ENCODE measurements at places on chromosomes 13 and 19.

- H3K4me1 ChIP-seq, result no peaks in the 10 kb centered on the region
- no peak overlapping the region for H3K4me3 ChIP-seq
- H3K36me3 ChIP-seq, result no peaks in the 10 kb centered on the region
- H3K27ac ChIP-seq, result no peak overlapping the region
- no peak for DNase-seq
Observed at GRCh38 chr13:100589178-100589725, 663 bp upstream of the GGACT start.

- H3K4me1 ChIP-seq, result no peaks in the 10 kb centered on the region
- H3K4me3 ChIP-seq, result no peak overlapping the region
Observed at GRCh38 chr13:46716821-46717220, 80.1 kb downstream of the ESD start.

- no peaks in the 10 kb centered on the region for H3K4me1 ChIP-seq
- DNase-seq, result no peak
- no peaks in the 10 kb centered on the region for H3K27me3 ChIP-seq
- H3K36me3 ChIP-seq, result no peaks in the 10 kb centered on the region
Observed at GRCh38 chr13:85997587-85997986, 198.4 kb upstream of the SLITRK6 start.

DNA sequence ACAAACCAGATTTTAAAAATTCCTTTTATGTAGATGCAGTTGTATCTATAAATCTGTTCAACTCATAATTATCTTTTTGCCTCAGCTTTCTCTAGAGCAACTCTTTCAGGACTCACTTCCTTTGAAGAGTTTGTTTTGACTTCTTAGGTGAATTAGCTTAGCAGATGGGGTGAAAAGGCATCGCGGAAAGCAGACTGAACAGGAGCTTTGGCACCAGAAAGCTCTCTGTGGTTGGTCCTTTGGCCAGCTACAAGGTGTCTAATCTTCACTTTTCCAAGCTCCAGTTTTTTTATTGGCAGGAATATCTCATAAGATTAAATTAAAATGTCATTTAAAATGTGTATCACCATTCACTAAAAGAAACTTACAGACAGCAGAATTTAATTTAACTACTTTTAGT is 60.6 kb upstream of the KLF12 start:
- no peaks in the 10 kb centered on the region for H3K27me3 ChIP-seq
- H3K4me1 ChIP-seq, result no peaks in the 10 kb centered on the region
- DNase-seq, result no peak
- no peaks in the 10 kb centered on the region for H3K36me3 ChIP-seq
- no peak overlapping the region for H3K4me3 ChIP-seq

DNA sequence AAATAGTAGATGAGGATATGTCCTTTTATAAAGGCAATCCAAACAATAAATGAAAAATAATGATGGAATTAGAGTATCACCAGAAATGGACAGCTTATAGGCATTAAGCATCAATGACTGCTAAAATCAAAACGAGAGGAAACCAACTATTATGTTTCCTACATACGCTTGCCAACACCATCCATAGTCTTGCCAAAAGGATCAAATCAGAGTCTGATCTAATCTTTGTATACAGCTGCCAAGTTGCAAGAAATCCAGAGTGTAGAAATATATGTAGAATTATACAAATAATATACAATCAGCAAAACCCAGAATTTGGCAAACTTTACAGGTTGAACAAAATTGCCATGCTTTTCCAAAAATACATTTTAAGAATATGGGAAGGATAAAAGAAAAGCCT is 1661.6 kb downstream of the SLITRK1 start:
- H3K36me3 ChIP-seq, result no peaks in the 10 kb centered on the region
- no peak overlapping the region for H3K27ac ChIP-seq
- no peaks in the 10 kb centered on the region for H3K27me3 ChIP-seq
